ENCODE measurements at places on chromosomes 12 and 14.

- no peak for DNase-seq
Observed at GRCh38 chr14:56273155-56273554, 154.9 kb downstream of the PELI2 start.

- DNase-seq: no peak
Observed at GRCh38 chr12:42473130-42473529, 116.4 kb downstream of the PRICKLE1 start.

DNA sequence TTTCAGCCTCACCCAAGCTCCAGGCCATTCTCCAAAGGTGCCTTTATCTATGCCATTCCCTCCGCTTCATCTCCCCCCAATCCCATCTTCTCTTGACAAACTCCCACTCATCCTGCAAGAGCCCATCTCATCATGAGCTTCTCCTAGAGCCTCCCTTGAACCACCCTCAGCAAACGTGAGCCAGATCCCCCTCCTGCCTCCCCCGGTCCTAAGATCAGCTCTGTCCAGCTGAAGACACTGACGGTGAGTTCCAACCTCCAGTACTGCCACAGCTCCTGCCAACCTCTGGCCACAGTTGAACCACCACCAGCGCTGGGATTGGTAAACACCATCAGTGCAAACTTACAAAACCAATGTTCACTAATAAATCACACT lies 124.6 kb downstream of the BCL11B start:
- no peak for DNase-seq

GRCh38 chr12:18306311-18306710 lies 45.0 kb downstream of the PIK3C2G start:
- no peak for DNase-seq

DNA sequence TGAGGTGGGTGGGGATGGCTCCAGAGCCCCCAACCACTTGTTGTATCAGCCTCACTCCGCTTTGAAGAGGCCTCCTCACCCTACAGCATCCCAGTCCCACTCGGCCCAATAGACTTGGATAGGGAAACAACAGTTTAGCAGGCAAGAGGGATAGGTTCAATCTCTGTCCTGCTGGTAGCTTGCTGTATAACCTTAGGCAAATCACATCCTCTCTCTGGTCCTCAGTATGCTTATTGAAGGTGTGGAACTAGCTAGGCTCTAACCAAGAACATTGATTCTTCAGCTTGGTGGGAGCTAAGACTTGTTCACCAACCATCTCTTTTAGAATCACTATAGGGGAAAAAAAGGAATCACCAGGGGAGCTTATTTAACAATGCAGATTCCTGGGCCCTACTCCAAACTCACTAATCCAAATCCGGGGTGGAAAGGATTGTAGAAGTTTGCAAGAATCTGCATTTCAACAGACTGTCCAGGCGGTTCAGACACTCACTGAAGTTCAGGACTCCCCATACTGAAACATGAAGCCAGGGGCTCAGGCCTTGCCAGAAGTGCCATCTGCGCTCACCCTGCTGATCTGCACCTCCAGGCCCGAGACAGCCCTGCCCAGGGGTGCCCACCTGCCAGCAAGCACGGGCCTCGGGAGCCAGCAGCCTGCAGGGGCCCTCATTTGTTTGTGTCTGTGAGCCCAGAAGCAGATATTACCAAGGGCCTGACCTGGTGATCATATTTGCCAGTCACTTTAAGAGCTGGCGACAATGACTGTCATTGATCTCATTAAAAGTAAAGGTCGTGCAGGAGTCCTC lies 113.0 kb downstream of the ADCK1 start:
- DNase-seq: no peak

DNA sequence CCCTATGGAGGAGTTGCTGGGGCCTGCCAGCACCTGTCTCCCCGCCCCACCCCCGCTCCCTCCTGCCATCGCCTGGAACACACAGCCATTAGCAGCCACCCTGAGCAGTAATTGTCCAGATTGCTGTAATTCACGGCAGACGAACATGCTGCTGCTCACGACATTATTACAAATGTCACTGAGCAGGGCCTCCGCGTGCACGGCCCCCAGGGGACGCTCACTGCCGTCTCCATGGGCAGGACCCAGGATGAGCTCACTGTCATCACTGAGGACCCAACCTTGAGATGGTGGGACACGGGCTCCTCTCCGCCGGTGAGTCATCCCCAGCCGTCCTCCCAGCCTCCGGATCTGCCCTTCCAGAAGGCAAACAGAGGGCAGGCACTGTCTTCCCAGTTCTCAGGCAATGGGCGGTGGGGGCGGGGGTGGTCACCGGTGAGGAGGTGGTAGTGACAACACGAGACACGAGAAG lies 100.4 kb downstream of the RFLNA start:
- DNase-seq: no peak

GRCh38 chr12:72974954-72975555 lies 702.9 kb downstream of the TRHDE start:
- DNase-seq: no peak

GRCh38 chr12:60210756-60211155 lies 614.9 kb downstream of the SLC16A7 start:
- DNase-seq: no peak

- no peak for DNase-seq
Observed at GRCh38 chr12:122790393-122791075, 16.2 kb downstream of the CCDC62 start.

- DNase-seq: no peak
Observed at GRCh38 chr14:36054353-36055051, 122.0 kb downstream of the PTCSC3 start.
